ENCODE measurements at places on chromosomes 16 and 17.

DNA sequence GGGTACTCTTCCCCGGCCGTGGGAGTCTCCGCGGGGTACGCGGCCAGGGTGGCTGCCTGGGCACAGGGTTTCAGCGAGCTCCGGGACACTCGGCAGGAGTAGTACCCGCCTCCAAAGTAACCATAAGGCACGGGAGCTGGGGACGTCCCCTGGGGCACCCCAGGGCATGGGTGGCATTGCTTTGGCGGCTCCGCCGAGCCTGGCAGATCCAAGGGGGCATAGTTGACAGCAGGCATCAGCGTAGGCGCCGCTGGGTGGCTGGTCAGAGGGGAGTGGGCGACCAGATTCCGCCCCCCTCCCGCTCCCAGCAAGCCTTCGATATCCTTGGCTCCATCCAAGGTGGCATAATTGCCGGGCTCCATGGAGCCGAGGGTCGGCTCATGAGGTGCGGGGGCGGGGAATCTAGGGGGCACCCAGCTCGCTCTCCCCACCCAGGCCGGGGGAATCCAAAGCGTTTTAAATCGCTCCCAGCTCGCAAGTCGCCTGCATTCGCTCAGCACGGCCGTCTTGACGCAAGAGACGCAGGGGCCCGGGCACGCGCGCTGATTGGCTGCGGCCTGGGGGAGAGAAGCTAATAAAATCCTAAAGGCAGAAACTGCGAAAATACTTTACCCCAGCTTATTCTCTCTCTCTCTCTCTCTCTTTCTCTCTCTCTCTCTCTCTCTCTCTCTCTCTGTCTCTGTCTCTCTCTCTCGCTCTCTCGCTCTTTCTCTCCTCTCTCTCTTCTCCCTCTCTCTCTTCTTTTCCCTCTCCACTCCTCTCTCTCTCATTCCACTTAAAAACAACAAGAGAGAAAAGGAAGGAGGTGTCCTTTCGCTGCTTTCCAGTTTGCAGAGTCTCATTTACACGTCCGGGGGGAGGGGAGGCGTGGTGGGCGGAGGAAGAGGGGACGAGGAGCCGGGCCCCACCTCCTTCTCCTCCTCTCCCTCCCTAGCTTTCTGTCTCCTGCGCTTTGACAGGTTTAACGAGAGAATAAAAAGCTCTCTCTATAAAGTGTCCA is at the start of gene HOXB13:
TSS of gene HOXB13 (minus strand) at position 519 of the 1,000 bp plus-strand sequence. CDS start at position 362, 157 bp downstream.
- DNase-seq, result no peak

- no peak for DNase-seq
These were observed 13.7 kb downstream of the C16orf95 start for GRCh38 chr16:87303431-87303930.

- DNase-seq, result no peak
These were observed 500.8 kb downstream of the MAF start for GRCh38 chr16:79099716-79100115.

DNA sequence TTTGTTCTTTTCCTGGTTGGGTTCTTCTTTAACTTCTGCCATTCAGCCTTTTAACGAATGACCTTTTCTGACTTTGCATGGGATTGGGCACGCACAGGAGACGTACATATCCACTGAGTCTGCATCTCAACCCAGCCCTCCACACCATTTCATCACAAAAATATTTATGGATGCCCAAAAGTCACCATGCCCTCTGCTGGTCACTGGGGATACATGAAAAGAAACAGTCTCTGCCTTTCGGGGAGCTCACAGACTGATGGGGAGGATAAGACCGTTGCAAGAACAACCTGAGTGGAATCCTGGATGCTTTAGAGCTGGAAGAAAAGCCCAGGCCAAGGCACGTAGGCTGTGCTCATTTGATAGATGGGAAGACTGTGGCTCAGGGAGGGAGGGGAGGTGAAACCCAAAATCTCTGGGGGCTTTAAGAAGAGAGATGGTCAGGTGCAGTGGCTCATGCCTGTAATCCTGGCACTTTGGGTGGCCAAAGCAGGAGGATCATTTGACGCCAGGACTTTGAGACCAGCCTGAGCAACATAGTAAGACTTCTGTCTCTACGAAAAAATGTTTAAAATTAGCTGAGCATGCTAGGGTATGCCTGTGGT is 7.9 kb upstream of the MT2A start:
- DNase-seq, result no peak

GRCh38 chr17:19720631-19721426 is 4.4 kb upstream of the SLC47A2 start:
- no peak for DNase-seq

- DNase-seq, result no peak
These were observed 10.6 kb downstream of the ATPAF2 start for GRCh38 chr17:18028114-18028951.

DNA sequence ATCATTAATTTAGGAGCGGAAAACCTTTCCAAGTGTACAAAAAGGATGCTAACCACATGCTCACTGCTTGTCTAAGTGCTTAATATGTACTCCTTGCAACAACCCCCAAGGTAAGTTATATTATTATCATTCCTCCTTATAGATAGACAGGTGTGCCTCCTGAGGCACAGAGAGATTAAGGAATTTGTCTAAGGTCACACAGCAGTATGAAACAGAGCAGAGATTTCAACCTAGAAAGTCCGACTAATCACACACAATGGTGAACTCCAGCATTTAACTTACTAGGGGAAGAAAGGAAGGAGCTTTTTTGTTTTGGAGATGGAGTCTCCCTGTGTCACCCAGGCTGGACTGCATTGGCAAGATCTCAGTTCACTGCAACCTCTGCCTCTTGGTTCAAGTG is 37.0 kb upstream of the USP7 start:
- DNase-seq, result no peak

DNA sequence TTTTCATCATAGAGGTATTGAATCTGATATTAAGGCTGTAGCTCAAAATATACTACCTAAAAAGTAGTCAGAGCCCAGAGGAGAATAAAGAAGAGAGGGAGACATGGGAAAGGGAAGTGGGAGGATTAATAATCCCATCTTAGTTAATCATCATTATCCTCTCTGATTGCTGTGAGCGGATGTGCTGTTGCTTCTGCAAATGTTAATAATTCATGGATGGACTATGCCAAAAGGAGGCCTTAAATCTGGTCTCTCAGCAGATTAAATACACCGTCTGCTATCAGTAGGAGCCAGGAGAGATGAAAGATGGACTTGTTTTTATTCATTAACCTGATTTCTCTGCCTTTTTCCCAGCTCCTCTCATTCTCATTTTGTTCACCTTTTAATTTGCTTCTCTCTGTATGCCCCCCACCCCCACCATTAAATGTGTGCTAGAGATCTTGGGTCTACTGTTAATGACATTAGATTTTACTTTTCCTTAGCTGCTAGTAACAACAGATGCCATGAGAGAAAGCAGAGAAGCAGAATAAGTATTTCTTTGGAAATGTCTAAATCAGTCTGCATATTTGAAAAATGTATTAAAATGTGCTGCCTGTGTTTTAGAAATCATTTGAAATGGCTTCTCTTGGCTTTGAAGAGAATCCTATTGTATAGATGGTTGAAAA is 44.2 kb downstream of the NUP93 start:
- DNase-seq, result no peak

GRCh38 chr17:45146166-45146565 is 2.1 kb upstream of the HEXIM1 start:
- DNase-seq, result no peak

GRCh38 chr17:50583641-50584040 is 23.1 kb downstream of the CACNA1G start:
- no peak for DNase-seq

DNA sequence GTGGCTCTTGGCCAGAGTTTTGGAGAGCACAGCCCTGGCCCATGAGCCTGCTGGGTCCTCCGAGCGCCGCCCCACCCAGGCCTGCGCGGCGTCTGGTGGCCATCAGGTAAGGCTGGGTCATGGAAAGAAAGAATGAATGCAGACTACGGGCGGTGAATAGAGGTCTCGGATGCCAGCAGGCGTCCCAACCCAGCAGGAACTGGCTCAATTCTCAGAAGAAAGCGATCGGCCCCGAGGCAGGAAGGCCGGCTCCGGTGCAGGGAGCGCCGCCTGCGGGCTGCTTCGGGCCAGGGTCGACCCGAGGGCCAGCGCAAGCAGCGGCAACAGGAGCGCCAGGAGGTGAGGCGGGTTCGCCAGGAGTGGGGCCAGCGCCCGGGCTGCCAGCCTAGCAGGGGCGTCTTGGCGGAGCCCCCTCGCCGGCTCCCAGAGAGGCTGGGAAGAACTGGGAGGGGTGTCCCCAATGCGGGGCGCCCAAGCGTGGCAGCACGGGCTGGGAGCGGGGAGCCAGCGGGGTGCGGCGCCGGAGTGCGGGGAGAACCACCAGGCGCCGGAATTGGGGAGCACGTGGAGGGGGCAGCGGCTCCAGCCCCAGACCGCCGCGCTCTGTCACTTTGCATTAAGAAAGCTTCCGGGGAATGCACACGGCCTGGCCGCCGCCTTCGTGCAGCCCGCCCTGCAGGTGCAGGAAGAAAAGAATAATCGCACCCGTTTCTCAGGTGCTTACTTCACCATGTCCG is 7.1 kb upstream of the TMC5 start:
- DNase-seq, result peak; percentile 56

DNA sequence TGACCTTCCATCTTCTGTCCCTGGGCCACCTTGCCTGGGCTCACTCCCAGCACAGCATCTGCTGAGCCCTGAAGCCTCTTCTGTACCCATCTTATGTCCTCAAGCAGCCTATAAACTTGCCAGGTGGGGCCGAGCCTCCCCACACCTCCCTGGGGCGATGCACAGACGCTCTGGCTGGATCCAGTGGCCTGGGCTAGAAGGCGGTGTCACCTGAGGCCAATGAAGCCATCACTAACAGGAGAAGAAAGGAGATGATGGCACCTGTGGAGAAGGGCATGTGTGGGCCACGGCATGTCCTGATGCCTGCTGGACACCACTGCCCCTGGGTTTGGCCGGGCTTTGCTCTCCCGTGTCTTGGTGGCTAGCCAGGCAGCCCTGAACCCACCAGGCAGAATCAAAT is 45.5 kb downstream of the PEMT start:
- no peak for DNase-seq

DNA sequence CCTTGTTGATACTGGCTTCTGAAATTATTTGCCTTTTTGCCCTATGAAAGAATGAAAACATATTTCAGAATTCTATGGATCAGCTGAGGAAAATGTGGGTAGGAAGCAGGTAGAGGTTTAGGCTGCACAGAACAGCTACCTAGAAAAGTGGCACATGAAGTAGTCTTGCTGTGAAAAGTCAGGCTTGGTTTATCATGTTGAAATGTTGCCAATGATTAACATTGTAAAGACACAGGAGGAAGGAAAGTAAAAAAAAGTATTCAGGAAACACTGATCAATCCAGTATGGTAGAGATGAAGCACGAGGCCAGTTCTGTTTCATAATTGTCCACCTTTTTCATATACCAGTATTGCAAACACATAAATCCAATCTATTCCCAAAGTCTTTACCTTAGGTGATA is 29.9 kb downstream of the ABCA6 start:
- DNase-seq, result no peak

- no peak for DNase-seq
These were observed 162.6 kb downstream of the TOX3 start for GRCh38 chr16:52384378-52384777.

- DNase-seq, result no peak
These were observed 68.0 kb downstream of the OR1D5 start for GRCh38 chr17:2995377-2995776.

DNA sequence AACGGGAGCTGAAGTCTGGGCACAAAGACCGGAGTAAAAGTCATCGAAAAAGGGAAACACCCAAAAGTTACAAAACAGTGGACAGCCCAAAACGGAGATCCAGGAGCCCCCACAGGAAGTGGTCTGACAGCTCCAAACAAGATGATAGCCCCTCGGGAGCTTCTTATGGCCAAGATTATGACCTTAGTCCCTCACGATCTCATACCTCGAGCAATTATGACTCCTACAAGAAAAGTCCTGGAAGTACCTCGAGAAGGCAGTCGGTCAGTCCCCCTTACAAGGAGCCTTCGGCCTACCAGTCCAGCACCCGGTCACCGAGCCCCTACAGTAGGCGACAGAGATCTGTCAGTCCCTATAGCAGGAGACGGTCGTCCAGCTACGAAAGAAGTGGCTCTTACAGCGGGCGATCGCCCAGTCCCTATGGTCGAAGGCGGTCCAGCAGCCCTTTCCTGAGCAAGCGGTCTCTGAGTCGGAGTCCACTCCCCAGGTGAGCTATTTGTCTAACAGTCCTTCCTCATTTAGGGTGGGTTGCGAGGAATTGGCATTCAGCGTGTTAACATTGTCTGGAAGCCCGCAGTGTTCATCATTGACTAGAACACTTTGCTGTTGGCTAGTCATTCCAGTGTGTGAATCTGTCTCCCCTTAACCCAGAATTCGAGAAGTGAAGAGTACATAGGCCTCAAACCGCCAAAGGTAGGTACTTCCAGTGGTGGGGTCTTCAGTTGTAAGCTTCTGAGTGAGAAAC is 1.5 kb downstream of the CDK12 start:
- peak; percentile 59 for DNase-seq

GRCh38 chr17:65314212-65314611 is 177.0 kb downstream of the RGS9 start:
- DNase-seq, result no peak

DNA sequence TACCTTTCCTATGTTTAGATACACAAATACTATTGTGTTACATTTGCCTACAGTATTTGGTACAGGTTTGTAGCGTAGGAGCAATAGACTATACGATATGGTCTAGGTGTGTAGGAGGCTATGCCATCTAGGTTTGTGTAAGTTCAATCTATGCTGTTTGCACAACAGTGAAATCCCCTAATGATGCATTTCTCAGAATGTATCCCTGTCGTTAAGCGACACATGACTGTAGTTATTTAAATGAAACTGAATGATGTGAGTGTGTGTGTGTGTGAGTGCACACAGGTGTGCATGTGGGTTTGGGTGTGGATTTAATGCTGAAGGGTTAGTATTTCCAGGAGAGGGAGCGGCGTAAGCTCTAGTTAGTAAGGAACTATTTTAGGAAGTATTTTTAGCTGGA is 34.6 kb upstream of the SMIM36 start:
- no peak for DNase-seq

GRCh38 chr16:84566545-84567257 is 51.2 kb downstream of the COTL1 start:
- DNase-seq, result no peak

DNA sequence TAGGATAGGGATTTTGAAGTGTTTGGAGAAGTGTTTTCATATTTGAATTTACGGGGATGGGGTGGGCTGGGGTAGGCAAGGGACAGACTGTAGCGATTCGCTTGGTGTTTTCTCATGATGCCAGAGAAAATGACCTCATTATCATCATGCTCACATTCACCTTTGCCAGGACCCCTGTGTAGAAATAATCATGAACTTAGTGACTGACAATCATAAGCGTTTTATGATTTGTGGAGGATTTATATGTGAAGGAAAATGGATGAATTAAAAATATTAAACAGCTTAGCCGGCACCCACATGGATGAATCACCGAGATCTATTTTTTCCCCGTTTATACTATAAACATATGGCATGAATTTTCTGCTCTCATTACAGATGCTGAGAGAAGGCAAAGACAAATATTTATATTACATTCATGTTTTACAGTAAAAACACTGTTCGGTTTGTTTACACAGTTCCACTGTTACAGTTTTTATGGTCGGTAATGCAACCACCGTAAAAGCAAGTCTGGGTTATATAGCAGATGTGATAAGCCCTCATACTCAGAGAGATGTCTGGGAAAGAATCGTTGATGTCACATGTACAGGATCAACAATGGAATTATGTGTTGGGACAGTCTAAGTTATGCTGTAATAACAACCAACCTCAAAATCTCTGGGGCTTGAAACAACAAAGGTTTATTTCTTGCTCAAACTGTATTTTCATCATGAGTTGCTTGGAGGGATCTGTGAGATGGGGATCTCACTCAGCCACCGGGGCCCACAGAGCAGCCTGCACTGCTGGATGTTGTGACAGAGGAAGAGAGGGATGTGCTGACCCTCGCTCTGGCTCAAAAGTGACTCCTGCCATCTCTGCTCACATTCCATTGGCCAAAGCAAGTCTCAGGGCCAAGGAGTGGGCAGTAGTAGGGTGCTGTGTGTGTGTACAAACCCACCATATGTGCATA is 85.1 kb downstream of the WWOX start:
- no peak for DNase-seq
